Activated T-helper 1 cell treated with anti-CD3 and anti-CD28 coated beads, Interleukin-2, amount 50 U/mL, for 16 hours (primary cell): ENCODE measurements at places on chromosomes 12 and 14.

GRCh38 chr14:77967110-77967509 is 167.2 kb downstream of the ADCK1 start:
- DNase-seq: no peak

- DNase-seq: no peak
These were observed 14.7 kb downstream of the GPR132 start for GRCh38 chr14:105050551-105050897.

GRCh38 chr12:104515899-104516298 is 59.2 kb downstream of the CHST11 start:
- no peak for DNase-seq

DNA sequence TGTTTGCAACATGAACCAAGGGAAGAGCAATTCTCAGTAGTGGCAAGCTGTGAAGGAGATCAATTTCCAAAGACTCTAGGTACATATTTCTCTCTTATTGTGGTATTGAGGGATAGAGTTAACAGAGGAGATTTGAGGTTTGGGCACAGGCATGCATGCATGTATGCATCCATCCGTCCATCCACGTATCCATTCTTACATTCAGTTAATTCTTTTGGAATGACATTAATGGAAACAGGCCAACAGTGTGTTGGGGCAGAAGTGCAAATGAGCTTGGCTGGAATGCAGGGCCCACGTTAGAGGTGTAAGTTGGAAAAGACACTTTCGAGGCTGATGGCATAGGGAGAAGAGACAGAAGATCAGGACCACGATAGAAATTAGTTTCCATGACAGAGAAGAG is 216.9 kb upstream of the PELI2 start:
- DNase-seq: no peak

- no peak for DNase-seq
These were observed 34.6 kb downstream of the ABHD12B start for GRCh38 chr14:50906326-50907065.

- no peak for DNase-seq
These were observed 612.0 kb downstream of the VRK1 start for GRCh38 chr14:97408937-97409815.

- no peak for DNase-seq
These were observed 29.0 kb downstream of the SLC2A3 start for GRCh38 chr12:7907009-7907408.

- DNase-seq: no peak
These were observed 231.5 kb downstream of the SLC15A4 start for GRCh38 chr12:128592220-128592744.

GRCh38 chr12:68056300-68056699 is 67.1 kb downstream of the IFNG-AS1 start:
- DNase-seq: no peak

GRCh38 chr14:74491956-74492775 is 939 bp downstream of the NPC2 start:
- no peak for DNase-seq

DNA sequence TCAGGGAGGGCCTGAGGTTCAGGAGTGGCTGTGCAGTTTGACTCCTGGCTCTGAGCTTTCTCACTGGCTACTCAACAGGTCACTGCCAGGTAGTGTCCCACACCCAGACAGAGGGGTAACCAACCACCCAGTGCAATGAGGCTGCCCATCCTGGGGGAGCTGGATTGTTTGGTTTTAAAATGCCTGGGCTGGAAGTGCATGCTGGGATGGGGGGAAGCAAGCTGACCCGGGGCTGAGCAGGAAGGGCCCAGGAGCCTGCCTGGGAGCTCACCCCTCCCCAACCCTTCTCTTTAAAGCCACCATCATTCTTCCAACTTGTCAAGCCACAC is 12.6 kb upstream of the ABHD12B start:
- DNase-seq: no peak

DNA sequence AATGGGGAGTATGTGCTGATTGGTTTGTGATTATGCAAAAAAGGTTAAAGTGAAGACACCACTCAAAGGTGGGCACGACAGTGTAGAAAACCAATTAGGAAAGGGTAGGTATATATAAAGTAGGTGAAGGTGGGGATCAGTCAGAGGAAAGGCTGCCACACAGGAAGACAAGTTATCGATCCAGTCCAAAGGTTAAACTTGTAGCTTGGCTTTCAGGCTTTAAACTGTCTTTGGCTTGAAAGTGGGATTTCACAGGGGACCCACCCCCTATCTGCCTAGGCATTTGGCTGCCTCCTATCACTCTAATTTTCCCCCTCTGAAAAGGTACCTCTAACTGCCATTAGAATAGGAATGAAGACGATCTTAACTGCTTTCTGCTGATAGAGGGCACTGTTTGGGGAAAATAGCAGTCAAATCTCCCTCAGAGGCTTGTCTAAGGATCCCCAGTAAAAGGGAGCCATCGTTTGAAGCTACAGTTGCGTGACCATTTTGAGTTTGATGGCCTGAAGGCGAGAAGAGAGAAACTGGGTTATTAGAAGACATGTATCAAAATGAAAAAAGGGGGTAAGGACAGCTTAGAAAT is 250.2 kb downstream of the GPHN start:
- DNase-seq: no peak

DNA sequence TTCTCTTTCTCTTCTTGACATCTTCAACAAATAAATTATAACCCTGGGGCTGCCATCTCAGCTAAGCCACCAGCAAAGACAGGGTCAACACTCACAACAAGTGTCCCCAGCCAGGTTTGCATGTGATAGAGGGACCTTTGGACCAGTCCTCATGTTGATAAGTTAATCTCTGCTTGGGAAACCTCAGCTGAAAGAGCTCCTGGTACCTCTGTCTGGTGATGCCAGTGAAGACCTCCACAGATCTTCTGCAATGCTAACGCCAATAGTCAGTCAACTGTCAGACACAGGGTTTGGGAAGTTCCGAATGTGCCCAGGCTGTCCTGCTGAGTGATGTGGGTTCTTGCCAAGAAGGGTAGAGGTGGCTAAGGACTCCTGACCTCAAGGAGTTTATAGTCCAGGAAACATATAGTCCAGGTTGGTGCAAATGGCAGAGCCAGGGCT is 179.8 kb upstream of the GZMB start:
- no peak for DNase-seq

- DNase-seq: no peak
These were observed 95.0 kb downstream of the RFLNA start for GRCh38 chr12:124389725-124390441.

- no peak for DNase-seq
These were observed 78.5 kb downstream of the CCDC88C start for GRCh38 chr14:91339076-91339475.

DNA sequence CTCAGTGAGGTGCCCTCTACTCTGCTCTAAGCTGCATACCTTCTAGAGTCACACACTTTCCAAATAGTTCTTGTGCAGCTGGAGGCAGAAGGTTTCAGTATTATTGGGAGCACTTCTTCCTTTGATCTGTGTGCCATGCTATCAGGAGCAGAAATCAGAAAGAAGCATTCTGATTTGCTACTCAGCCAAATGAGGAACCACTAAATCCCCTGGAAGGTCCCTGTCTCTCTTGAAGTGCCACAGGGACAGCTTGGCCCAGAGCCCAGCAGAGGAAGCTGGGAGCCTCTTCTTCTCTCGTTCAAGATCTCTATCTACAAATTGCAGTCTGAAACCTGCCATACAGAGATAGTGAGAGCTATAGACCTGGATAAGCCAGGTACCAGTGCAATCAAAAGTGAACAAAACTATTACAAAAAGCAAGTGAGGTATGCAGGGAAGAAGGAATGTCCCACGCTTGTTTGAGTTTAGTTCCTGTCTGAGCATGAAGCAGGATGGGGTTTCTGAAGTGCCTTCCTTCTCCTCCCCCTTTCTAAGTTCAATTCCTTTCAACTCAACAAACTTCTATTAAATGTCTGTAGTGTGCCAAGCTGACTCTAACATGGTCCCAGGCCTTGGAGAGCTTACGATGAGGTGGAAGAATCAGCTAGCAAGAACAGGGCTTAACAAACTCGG is 100.9 kb upstream of the PARP11 start:
- DNase-seq: no peak

- no peak for DNase-seq
These were observed 4.0 kb upstream of the ARF3 start for GRCh38 chr12:48961331-48961730.

- DNase-seq: no peak
These were observed 74.7 kb downstream of the TRIM9 start for GRCh38 chr14:51020024-51020710.

GRCh38 chr14:97408503-97408902 is 611.3 kb downstream of the VRK1 start:
- no peak for DNase-seq

DNA sequence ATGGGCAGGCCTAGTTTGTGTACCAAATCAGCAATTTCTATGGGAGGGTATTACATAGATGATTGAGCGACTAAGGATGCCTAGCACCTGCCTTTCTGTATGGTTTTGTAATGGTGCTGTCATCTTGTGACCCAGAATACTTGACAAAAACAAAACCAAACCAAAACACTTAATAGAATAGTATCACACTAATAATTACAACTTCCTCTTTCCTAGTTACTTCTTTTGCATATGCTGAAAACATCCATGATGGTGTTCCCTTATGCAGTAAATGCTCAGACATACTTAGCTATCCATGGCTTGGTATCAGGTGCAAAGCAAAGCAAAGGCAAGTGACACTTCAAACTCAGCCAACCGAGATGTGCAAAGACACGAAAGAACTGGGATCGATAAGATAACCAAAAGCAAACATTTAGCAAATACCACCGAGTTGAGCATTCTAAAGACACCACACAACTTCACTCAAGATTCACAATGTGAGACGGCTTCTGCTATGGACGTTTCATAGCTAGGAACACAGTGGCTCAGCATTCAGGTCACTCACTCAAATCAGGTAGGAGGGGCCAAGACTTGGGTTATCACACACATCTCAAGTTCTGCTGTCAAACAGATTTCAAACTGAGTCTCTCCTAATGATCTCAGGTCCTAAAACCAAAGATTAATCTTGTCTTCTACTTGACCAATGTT is 24.3 kb downstream of the PPP1CC start:
- DNase-seq: no peak

- peak; percentile 41 for DNase-seq
These were observed at the start of gene CCDC88C for GRCh38 chr14:91417120-91417982. TSS of gene CCDC88C (minus strand) at chr14:91417820. CDS start at chr14:91417690, 130 bp downstream.

GRCh38 chr14:65926504-65926903 is 514.0 kb downstream of the FUT8 start:
- no peak for DNase-seq

DNA sequence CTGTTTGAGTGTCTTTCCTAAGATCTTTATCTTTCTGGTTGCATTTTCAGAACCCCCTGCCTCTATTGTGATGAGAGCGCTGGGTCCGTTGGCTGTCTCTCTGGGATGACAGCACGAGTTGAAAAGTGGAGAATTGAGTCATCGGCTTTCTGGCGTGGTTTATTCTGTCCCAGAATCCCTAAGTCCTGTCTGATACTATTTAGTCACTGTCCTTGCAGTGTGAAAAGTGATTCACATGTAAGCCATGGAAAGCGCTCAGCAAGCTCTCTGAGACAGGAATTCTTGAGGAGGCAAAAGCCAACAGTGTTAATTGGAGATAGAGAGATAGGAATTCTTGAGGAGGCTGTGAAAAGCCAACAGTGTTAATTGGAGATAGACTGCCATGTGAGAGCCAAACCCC is 121.7 kb downstream of the CHST11 start:
- no peak for DNase-seq

DNA sequence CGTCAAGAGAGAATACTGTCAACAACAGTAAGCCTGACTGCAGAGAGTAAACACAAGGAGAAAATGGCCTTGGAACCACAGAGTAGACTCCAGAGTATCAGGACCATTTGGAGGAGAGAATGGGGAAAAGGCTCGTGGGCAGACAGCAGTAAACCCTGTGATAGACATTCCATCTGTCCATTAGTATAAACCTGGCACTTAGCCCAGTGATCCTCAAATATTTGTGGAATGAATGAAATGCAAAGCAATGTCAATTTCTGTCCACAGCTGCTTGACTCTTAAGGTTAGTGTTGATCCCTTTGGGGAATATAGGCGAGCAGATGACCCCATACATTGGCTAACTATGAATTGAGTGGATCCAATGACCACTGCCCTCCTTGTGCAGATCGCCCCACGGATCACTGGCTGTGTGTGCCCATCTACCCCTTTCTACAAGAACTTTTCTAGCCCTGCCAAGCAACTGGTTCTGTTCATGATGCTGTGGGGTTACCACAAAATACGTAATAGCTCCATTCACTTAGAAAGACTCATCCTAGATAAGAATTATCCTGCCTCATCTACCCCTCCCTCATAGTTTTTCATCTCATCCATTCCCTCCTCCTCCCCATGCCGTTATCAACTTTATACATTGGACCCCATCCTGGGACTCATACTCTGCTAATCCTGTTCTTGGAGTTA is 846.8 kb downstream of the NRXN3 start:
- DNase-seq: no peak

DNA sequence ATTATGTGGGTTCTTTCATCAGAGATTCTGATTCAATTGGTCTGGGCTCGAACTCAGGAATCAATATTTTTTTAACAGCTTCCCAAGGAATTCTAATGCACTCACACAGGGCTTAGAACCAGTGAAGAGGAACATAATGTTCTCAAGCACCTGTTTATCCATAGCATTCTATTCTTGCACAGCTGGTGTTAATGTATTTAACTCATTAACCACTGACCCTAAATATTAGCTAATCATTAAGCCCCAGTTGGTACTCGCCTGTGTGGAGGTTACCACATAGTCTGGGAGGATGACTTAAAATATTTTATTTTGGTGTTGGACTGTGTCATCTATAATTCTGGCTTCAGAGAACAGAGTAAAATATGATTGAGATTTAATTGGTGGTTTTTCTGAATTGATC is 45.3 kb downstream of the LRP6 start:
- no peak for DNase-seq

GRCh38 chr14:75283833-75284563 is 5.4 kb downstream of the FOS start:
- DNase-seq: no peak

DNA sequence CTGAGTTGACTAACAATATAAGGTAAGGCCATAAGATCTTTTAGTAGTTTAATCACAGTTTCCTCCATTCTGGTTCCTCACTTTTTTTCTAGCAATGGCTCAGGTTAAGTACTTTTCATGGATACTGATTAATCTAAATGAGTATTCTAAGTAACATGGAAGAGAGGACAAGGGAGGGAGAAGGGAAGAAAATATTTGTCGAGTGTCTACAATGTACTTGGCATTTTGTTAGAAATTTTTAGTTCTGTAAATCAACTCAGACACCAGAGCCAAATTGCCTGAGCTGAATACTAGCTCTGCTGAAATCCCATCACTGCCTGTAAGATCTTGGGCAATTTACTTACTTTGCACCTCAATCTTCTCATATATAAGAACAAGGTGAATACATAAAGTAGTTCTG is 20.2 kb downstream of the RERG start:
- DNase-seq: no peak

- DNase-seq: no peak
These were observed 26.9 kb downstream of the DDX47 start for GRCh38 chr12:12839873-12840579.

GRCh38 chr12:65822732-65823512 is 1.4 kb upstream of the HMGA2 start:
- DNase-seq: no peak
